ENCODE measurements at places on chromosomes 3 and 15.
A peak's percentile ranks its signal among the peaks of the same experiment; 100 is the strongest.

DNA sequence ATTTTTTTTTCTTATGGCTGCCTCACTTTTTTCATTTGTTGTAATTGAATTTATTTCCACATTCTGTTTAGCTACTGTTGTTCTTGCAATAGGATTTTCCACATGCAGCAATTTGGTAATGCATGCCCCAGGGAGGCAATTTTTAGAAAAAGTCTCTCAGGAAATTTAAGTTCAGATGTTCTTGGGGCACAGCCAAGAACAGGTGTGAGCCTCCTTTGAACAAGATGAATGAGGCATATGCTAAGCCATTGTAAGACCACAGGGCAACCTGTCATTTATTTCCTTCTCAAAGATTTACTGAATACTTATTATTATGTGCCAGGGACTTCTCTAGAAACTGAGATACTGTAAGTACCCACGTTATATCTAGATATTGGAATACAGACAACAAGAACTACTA is 549.5 kb downstream of the DIPK2A start:
- no peak for DNase-seq

DNA sequence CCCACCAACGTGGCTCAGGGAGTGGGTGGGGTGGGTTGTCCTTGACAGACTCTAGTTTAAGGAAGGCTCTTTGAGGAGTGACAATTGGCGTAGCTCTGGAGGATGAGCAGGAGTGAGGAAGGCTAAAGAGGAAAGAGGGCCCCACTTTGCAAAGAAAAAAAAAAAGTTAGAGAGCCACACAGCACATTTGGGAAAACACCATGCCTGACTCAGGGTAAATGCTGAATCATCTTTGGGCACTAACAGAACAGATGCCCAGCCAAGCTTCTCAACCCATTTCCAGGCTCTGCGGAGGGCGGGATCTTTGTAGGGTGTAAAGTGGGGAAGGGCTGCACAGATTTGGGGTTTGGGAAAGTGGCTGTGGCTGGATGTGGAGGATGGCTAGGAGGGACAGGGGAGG is 179.1 kb upstream of the RGMA start:
- DNase-seq, result no peak

- DNase-seq, result no peak
These were observed 38.2 kb downstream of the OSTN start for GRCh38 chr3:191237047-191237882.

DNA sequence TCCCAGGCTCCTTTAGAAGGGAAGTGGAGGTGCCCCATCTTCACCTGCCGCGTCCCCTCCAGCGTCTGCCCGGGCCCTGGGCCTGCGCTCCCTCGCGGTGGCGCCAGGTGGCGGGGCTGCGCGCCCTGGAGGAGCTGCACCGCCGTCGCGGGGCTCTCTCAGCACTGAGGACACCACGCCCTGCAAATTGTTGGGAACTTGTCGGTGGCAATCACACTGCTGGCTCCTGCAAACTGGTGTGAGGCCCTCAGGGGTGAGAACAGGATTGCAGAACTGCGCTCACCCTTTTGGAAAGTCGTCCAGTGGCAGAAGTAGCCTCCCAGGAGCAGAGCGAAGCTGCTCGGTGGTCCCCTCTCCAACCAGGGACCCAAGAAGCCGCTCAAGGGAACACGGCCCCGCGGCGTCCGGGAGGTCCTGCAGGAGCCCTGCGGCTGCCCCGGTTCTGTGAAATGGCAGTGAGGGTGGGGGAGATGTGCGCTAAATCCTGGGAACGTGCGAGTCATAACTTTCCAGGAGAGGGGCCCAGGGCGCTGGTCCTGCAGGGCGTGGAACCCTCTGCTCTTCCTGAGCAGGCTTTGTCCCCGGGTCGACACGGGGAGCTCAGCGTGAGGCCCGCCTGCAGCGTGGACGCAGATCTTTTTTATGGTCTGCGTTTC is 995 bp upstream of the LRRK1 start:
- DNase-seq, result peak; percentile 38

- no peak for DNase-seq
These were observed 303.9 kb upstream of the ALCAM start for GRCh38 chr3:105062853-105063252.

All from gastrocnemius medialis (tissue), 4 donors.